ENCODE measurements at places on chromosomes 3 and 15. TPM values are rescaled to one million over a fixed set of nuclear protein-coding genes. Genes with fewer than 3 reads are reported as not detected.

DNA sequence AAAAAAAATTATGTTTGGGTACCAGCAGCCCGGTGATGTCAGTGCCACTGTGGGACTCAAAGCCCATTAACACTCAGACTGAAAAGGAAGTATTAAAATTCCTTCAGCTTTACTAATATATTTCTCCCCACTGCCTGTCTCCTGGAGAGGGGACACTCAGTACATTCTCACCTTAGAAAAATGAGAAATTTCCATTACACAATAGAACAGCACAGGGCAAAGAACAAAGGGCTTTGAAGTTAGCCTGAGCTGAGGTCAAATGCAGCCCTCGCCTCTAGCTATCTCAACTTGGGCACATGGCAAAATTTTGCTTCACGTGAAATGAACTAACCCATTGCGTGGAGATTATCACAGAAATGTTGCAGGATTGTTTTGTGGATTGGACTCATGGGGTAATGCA is 80.8 kb downstream of the RARB start:
- no peak for DNase-seq

GRCh38 chr15:59366333-59367021 is 6.2 kb downstream of the MYO1E start:
- DNase-seq, result no peak

Gene ZBBX
- not detected for total RNA-seq

Gene SERINC4
- total RNA-seq, result 0.18 TPM

DNA sequence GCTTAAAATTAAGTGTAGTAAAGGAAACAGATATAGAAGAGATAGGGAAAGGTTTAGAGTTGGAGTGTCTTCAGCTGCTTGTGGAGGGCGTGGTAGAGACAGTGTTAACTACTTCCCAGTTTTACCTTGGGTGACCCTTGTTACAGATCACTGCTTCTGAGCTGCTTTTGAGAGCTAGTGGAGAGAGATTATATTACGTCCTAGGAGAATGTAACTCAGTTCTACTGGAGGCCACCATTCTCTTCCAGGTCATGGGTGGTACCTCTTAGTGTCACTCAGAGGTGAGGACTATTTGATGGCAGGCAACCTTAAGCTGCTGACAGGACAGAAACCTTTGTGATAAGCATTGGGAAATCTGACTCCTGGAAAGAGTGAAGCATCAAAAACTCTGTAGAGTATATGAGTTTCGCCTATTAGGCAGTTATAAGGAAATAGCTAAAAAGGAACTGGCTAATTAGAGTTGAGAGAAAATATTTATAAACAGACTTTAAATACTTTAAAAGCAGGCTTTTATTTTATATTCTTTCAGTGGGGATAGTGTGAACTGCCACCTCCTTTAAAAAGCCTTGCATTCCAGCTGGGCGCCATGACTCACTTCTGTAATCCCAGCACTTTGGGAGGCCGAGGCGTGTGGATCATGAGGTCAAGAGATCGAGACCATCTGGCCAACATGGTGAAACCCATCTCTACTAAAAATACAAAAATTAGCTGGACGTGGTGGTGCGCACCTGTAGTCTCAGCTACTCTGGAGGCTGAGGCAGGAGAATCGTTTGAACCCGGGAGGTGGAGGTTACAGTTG is 106.5 kb downstream of the ZNF609 start:
- no peak for DNase-seq

GRCh38 chr3:72652395-72652794 is 195.8 kb downstream of the SHQ1 start:
- DNase-seq, result no peak
